ENCODE measurements at places on chromosomes 5 and 9. TPM values are rescaled to one million over a fixed set of nuclear protein-coding genes. Genes with fewer than 3 reads are reported as not detected.

RLN1 gene
- total RNA-seq, result 0.42 TPM

PCDHGA4 gene
- not detected for total RNA-seq

IL9 gene
- total RNA-seq, result not detected

HRCT1 gene
- total RNA-seq, result 0.21 TPM

CCNJL gene
- total RNA-seq, result 17.8 TPM

ADAMTSL2 gene
- total RNA-seq, result 0.70 TPM

RNF208 gene
- 1.0 TPM for total RNA-seq

KCTD16 gene
- total RNA-seq, result 0.04 TPM

ZNF618 gene
- total RNA-seq, result 6.6 TPM

TOMM5 gene
- total RNA-seq, result 157 TPM

SMAD5 gene
- total RNA-seq, result 45.2 TPM

PCDHGA12 gene
- total RNA-seq, result 0.10 TPM

SLC9A3 gene
- 1.8 TPM for total RNA-seq

NEURL1B gene
- total RNA-seq, result 4.7 TPM

LPAR1 gene
- 7.2 TPM for total RNA-seq

All from H7 (cell line).